Mucosa of descending colon (tissue), 3 donors: ENCODE measurements at places on chromosomes 4 and X. TPM values are rescaled to one million over a fixed set of nuclear protein-coding genes. Genes with fewer than 3 reads are reported as not detected.

DNA sequence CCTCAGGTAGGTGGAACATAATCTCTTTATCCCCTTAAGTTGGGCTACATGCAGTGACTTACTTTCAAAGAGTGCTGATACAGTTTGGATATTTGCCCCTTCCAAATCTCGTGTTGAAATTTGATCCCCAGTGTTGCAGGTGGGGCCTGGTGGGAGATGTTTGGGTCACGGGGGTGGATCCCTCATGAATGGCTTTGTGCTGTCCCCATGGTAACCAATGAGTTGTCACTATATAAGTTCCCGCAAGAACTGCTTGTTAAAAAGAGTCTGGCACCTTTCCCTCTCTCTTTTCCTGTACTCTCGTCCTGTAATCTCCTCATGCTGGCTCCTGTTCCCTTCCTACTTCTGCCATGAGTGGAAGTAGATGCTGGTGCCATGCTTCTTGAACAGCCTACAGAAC, 71.3 kb downstream of the GLRA3 start:
- DNase-seq = no peak

GRCh38 chr4:15504041-15504440, 34.4 kb downstream of the CC2D2A start:
- DNase-seq = no peak

DNA sequence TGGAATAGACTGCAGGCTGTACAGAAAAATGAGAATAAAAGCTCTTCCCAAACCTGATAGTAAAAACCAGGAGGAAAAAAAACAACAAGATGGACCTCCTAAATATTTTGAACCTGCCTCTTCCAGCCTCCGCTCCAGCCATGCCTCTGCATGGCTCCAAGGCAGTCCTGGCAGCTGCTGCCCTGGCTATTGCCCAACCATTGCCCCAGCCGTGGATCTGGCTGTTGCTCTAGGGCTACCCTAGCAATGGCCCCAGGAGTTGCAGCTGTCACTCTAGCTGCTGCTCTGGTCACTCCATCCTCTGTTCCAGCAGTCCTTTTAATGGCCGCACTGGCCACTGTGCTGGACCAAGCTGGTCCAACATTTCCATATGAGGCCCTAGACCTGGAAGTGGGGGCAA, 1756.0 kb downstream of the C4orf33 start:
- no peak for DNase-seq

DNA sequence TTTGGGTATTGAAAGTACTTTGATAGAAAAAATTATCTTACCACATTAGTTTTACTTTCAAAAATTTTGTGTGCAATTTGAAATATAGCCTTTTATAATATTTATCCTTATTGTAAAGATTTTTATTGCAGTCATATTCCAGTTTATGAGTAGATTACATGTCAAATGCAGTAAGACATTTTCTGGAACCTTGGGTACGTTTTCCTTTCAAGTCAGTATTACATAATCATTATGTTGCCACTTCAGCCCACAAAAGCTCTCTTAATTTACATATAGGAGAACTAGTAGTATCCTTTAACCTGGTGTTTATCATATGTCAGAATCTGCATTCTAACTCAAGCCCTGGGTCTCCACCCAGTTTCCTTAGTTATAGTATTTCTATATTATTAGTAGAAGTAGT, 98.5 kb downstream of the CENPC start:
- no peak for DNase-seq

GRCh38 chr4:105155426-105155825, 8.8 kb downstream of the TET2 start:
- no peak for DNase-seq

GRCh38 chr4:163558539-163559044, 64.1 kb downstream of the TMA16 start:
- peak; percentile 50 for DNase-seq

DNA sequence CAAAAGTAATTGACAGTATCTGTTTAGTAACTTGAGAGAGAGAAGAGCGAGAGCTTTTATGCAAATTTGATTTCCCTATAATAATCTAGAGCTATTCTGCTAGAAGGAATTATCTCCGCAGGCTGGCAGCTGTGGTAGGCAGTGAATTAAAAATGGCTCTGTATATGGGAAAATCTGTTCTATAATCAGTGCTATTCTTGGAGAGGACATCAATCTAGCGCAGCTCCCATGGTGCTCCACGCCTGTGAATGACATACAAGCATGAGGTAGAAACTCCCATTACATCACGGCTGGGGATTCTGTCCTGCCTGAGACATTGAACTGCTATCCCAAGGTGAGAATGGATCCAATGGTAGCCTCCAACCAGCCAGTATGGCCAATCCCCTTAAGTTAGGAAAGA, 179.0 kb downstream of the DHX15 start:
- DNase-seq = no peak

GRCh38 chr4:83959160-83959559, 423.3 kb downstream of the GPAT3 start:
- no peak for DNase-seq

DNA sequence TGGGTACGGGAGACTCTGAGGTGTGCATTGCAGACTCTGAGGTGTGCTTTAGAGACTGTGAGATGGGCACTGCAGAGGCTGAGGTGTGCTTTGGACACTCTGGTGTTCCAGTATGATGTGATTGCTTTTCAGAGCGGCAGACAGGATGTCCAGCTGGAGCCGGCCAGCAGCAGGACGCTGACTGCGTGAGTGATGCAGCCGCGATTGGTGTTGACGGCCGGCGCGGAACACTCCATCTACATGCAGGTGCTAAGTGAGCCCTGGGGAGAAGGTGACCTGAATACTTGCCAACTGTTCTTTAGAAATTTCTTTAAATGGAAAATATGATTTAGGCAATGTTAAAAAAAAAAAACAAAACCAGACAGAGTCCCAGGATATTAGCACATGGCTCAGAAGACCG, 103.1 kb upstream of the PPP2R3B start:
- no peak for DNase-seq

- no peak for DNase-seq
These were observed 2.9 kb downstream of the GPRASP3 start for GRCh38 chrX:102723456-102723855.

Gene F8A3
- total RNA-seq = 5.0 TPM

DNA sequence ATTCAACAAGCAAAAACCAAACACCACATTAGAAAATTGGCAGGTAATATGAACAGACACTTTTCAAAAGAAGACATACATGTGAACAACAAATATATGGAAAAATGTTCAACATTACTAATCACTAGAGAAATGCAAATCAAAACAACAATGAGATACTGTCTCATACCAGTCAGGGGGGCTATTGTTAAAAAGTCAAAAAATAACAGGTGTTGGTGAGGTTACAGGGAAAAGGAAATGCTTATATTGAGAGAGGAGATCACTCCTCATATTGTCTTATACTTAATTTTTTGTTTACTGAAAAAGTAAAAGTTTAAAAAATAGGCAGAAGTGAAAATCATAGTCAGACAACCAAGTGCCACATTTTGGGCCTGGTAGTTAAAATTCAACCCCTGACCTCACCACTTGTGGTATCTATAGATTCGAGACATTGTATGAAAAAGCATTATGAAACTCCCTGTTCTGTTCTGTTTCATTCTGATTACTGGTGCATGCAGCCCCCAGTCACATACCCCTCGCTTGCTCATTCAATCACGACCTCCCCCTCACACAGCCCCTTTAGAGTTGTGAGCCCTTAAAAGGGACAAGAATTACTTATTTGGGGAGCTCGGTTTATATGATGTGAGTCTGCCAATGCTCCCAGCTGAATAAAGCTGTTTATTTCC, 153.7 kb upstream of the FGF16 start:
- no peak for DNase-seq

DNA sequence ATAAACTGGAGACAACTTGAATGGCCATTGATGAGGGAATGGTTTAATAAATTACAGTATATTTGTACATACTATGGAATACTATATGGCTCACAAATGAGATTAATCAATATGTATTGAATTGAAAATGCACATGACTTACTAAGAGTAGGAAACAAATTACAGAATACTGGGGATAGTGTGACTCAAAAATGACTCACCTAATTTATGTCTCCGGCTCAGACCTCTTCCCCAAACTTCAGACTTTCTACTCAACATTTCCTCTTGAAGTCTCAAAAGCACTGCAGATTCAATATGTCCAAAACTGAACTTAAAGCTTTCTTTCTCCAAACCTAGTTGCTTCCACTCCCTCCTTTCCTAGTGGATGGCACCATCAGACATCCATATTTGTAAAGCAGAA, 28.8 kb upstream of the GRIA3 start:
- no peak for DNase-seq

DNA sequence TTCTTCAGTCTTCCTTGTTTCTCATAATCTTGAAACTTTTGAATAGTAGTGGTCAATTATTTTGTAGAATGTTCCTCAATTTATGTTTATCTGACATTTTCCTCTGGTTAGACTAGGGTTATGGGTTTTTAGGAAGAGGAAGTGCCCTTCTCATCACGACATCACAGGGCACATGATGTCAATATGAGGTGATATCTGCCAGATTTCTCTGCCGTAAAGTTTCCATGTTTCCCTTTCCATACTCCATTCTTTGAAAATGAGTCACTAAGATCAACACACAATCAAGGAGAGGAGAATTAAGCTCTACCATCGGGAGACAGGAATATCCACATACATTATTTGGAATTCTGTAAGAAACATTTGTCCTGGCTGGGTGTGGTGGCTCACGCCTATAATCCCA, 28.4 kb downstream of the RP2 start:
- DNase-seq = no peak

DNA sequence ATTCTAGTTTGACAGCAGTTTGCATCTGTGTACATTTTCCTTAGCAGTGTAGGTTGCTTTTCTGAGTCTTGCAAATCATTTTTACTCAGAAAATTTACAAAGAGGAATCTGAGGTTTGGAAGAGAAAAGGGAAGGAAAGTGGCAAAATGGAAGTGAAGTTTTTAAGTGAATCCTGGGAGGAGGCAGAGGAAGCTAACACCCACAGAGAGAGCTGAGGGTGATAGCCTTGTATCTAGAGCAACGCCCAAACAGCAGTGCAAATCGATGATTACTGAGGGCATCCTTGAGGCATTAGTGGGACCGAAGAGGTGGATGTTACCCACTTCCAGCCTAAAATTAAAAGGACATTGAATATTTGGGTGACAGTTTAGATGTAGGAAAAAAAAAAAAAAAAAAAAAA, 31.8 kb downstream of the KLF3 start:
- no peak for DNase-seq

DNA sequence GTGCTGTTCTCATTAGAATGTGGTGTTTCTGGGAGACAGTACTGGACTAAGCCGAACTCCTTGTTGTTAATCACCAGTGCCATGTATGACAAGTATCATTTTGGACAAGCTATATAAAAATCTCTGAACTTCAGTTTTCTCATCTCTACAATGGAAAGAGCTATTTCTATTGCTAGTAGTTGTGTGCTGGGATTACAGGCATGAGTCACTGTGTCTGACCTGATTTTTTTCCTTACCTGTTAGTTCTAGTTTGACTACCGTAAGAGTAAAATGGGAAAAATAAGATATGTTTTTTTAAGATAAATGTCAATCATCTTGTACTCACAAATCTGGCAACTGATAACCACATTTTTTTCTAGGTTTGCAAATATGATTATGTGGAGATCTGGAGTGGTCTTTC, 192.3 kb downstream of the TLL1 start:
- no peak for DNase-seq

GRCh38 chr4:145680902-145681301, 956 bp downstream of the C4orf51 start:
- no peak for DNase-seq

GRCh38 chr4:123640271-123640670, 243.7 kb downstream of the SPRY1 start:
- no peak for DNase-seq

Gene CXCL6
- total RNA-seq = 0.22 TPM

Gene PDGFRA
- 110 TPM for total RNA-seq

GRCh38 chr4:26141911-26142638, 178.7 kb upstream of the RBPJ start:
- no peak for DNase-seq

DNA sequence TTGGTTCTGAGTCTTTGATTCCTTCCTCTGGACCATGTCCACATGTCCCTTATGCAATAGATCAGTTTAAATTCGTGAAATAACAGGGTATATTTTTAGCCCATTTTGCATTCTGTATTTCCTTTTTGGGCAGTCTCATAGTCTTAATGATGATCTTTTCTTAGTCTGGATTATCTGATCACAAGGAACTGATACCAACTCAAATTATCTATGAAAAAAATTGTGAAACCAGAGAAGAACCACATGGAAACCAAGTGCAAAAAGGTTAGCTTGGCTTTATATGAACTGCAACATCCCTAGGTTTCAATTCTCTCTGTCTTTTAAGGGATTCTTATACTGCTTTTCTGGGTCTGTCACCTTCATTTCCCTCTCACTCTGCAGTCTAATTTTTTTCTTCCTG, 608.6 kb upstream of the AADAT start:
- no peak for DNase-seq

DNA sequence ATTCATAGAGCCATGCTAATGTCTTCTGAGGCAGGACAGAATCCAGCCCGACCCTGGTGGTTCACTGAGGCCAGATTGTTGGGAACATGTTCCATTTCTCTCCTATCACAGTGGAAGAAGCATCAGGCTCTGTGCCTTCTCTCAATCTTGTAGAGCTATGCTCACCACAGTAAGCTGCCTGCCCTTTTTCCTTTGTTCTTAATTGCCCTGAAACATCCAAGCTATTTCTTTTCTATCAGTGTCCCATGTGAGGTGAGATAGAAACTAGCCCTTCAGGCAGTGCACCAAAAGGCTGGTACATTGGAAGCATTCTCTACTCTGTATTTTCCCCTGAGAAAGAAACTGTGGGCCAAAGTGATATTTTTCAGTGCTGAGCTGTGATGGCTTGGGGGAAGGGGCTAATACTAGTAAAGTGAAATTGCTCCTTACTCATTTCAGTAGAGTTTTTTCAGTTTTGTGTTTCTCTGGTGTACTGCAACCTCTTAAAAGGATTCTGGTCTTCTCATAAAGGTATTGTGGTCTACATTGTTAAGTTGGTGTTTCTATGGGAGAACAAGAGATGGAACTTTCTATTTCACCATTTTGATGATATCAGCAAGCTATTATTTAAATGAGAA, 611.2 kb downstream of the RPA4 start:
- no peak for DNase-seq

DNA sequence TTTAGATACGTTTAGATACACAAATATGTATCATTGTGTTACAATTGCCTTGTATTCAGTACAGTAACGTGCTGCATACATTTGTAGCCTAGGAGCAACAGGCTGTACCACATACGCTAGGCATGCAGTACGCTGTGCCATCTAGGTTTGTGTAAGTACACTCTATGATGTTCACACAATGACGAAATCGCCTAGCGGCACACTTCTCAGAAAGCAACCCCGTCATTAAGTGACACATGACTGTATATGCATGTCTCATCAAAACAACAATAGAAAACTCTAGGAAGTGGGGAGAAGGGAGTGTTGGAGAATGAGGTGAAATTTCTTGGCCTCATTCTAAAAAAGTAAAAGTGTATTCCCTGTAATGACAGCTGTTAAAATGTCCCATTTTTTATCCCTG, 32.7 kb downstream of the CCDC149 start:
- no peak for DNase-seq

- no peak for DNase-seq
These were observed 44.9 kb downstream of the SH3RF1 start for GRCh38 chr4:169225812-169226211.

GRCh38 chr4:112766422-112766821, 129.5 kb downstream of the LARP7 start:
- DNase-seq = peak; percentile 9

Gene GYG2
- total RNA-seq = 3.5 TPM

- DNase-seq = no peak
These were observed 83.9 kb downstream of the AFF1 start for GRCh38 chr4:87018753-87019152.
